ENCODE measurements at places on chromosomes 1 and 21. TPM values are rescaled to one million over a fixed set of nuclear protein-coding genes. Genes with fewer than 3 reads are reported as not detected.

DNA sequence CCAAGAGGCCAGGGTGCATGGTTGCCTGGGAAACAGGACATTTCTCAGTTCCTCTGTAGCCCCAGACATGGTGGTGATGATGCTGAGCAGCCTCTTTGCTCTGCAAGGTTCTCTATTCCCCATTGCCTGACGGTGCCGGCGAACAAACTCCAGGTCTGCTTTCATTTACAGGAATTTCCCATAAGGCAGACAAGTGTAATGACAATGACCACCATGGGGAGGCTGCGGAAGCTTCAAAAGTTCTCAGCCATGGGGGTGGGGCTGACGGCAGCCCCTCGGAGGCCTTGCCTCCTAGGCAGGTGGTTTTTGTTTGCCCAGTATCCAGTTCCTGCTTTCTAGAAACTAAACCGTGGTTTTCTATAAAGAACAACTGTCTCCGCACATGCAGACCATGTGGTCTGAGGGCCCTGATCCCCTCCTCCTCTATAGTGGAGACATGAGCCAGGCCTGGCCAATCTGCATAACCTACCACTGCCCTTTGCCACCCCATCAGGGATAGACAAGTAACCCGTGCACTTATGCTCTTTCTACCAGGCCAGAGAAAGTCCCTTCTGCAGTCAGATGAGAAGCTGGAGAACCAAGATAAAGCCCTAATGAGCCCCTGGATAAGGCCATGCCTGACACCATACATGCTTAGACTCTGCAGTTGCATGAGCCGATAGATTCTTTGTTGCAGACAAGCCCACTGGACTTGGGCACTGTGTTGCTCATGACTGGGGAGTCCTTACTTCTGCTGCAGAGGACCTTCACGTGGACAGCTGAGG is 54.1 kb downstream of the LDLRAD2 start:
- no peak for DNase-seq
- no peak overlapping the region for H3K27ac ChIP-seq
- H3K4me1 ChIP-seq = peaks cover 26% of the 10 kb centered on the region
- H3K4me3 ChIP-seq = no peak overlapping the region

Gene LCE6A
- total RNA-seq = not detected

Gene C1orf94
- total RNA-seq = not detected

DNA sequence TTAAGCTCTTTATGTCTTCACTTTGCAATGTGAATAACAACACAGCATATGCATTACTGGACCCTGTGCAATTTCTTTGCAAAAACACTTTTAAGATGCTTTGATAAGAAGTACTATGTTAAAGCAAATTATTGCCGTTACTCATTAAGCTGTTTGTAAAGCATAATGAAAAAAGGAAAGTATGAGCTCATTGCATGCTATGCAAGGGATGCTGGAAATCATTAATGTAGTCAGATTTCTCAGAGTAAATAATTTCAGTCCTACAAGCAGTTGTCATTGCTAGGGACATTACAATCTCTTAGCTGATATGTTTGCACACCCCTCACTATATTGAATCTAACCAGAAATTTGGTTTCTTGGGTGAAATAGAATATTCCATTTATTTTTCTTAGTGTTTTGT is 982.5 kb upstream of the ADGRL2 start:
- DNase-seq = no peak
- no peak overlapping the region for H3K4me3 ChIP-seq
- H3K27ac ChIP-seq = no peak overlapping the region
- H3K27me3 ChIP-seq = no peaks in the 10 kb centered on the region
- no peaks in the 10 kb centered on the region for H3K36me3 ChIP-seq

Gene PGLYRP4
- total RNA-seq = not detected

DNA sequence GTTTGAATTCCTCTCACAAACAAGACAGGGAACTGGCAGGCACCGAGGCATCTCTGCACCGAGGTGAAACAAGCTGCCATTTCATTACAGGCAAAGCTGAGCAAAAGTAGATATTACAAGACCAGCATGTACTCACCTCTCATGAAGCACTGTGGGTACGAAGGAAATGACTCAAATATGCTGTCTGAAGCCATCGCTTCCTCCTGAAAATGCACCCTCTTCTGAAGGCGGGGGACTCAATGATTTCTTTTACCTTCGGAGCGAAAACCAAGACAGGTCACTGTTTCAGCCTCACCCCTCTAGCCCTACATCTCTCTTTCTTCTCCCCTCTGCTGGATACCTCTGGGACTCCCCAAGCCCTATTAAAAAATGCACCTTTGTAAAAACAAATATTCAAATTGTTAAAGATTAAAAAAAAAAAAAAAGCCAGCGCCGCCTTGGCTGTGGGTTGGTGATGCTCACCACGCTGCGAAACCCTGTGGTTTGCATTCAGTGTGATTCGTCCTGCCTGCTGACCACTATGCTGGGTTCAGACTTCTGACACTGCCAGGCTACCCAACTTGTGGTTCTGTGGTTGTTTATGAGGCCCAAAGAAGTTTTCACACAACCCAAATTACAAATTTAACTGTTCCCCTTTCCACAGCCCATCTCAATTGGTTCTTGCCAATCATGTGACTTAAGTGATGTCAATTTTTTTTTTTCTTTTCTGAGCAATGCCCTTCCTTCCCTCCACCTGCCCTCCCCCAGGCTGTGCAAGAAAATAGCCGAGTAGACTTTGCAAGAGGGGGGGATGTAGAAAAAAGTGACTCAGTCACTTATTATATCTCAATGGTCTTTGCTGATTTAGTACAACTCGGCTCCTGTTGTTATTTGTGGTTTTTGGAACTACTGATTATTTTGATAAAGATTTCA is at the start of gene RUNX1:
Gene RUNX1 (minus strand): TSS at position 597 of the 912 bp plus-strand sequence.
- no peaks in the 10 kb centered on the region for H3K27me3 ChIP-seq
- peak within 1 kb of the TSS; percentile 98 for H3K27ac ChIP-seq
- H3K36me3 ChIP-seq = peaks cover 8% of the 10 kb centered on the region
- peak; percentile 79 for DNase-seq

DNA sequence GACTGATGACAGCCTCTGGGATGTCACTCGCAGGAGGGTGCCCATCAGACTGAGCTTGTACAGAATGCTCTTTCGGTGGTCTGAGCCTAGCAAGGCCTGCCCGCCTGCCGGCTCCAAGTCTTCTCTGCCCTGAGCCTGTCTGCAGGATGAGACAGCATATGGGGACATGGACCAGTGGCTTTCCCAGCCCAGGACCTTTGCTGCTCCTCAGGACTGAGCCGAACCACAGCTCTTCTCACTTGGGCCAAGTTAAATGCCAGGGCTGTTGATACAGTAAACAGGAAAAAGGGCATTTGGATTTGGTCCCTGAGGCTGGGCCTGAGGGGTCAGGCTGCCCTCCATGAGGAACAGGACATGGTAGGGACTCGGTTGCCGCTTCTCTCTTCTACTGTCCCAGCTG is 64.3 kb upstream of the EPS8L3 start:
- H3K36me3 ChIP-seq = no peaks in the 10 kb centered on the region
- no peaks in the 10 kb centered on the region for H3K27me3 ChIP-seq
- H3K27ac ChIP-seq = peak overlapping the region; percentile 59

All from osteoblast (primary cell).